ENCODE measurements at places on chromosomes 11 and 22.

DNA sequence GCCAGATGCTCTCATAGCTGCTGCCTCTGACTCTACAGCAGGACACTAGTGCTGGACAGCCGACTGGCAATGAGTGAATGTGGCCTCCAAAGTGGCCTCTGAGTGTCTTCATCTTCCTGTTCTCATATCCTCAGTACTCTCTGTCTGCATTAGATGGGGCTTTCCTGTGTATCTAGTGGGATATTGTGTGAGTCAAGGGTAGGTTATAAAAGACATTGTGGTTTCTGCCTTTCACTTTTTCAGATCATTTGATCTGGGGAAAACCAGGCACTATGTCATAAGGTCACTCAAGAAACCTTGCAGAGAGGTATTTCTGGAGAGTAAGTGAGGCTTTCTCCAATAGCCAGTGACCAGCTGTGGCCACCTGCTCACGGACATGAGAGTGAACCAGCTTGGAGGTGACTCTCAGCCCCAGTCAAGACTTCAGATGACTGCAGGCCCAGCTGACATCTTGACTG lies 333.6 kb upstream of the NCAM1 start:
- no peak for DNase-seq

DNA sequence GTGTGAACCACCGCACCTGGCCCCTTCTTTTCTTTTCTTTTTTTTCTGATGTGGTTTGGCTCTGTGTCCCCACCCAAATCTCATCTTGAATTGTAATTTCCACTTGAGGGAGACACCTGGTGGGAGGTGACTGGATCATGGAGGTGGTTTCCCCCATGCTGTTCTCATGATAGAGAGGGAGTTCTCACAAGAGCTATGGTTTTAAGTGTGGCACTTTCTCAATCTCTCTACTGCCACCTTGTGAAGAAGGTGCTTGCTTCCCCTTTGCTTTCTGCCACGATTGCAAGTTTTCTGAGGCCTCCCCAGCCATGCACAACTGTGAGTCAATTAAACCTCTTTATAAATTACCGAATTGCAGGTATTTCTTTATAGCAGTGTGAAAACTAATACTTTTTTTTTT lies 4.9 kb upstream of the TCN2 start:
- peak; percentile 32 for DNase-seq

- DNase-seq, result no peak
Observed at GRCh38 chr22:30591191-30591587, 521 bp downstream of the PES1 start.

- no peak for DNase-seq
Observed at GRCh38 chr11:35688023-35688422, 25.4 kb downstream of the TRIM44 start.

DNA sequence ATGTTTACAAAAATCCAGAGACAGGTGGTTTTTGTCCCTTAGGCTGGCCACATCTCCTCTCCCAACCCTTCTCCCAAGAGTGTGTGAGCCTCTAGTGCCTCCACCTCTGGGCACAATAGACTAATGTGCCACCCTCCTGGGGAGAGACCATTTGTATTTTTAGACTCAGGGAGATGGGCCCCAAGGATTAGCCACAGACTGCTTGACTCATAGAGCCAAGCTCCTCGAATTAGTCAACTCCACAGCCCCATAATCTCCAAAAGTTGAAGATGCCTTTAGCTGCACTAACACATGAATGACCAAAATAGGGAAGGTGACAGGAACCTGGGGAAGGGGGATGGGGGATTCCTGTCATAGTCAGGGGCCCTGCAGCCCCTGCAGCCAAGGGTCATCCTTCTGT lies 53.0 kb upstream of the LRRC32 start:
- no peak for DNase-seq

Data from NCI-H1436 (cell line).